Fibroblast of upper back skin (primary cell): ENCODE measurements at places on chromosomes 12 and 14.

DNA sequence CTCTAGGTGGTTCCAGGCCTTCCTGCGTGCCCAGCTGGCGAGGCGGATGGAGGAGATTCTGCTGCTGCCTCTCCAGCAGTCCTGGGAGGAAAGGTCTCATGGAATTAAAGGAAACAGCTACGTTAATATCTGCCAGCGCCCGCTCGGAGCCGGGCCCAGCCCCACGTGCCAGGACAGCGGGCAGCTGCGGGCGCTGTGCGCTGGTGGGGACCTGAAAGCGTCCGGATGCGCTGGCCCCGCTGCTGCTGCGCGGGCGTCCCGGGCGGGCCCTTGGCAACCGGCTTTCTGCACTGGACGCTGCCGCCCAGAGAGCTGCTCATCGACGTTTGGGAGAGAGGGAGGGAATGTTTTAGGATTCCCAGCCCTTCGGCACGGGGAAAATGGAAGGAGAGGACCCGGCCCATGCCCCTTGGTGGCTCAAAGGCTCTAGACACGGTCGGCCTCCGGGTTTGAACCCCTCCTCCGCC lies 8.6 kb upstream of the DYNC1H1 start:
- DNase-seq = no peak

DNA sequence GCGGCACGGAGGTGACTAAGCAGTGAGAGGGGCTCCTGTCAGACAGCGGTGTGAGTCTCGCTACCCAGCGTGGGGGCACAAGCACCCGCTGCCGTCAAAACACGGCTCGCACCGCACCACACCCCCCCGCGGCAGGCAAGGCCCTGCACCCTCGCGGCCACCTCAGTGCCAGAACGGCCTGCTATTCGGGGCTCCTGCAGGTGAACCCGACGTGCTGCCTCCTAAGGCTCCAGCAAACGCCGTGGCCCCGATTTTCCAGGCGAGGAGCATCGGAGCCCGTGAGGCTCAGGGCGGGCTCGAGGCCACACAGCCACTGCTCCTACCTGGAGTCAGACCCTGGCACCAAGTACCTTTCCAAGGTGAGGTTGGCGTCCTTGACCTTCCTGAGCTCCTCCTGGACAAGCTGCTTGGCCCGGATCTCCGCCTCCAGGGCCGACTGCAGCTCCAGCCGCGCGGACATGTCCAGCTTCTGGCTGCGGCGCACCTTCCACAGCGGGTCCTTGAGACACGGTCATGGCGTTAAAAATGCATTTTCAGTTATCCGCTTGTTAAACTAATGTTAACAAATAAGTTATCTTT lies 41.8 kb downstream of the AMN start:
- DNase-seq = no peak

GRCh38 chr12:53990311-53991076 lies 5.5 kb downstream of the HOXC10 start:
- no peak for DNase-seq

DNA sequence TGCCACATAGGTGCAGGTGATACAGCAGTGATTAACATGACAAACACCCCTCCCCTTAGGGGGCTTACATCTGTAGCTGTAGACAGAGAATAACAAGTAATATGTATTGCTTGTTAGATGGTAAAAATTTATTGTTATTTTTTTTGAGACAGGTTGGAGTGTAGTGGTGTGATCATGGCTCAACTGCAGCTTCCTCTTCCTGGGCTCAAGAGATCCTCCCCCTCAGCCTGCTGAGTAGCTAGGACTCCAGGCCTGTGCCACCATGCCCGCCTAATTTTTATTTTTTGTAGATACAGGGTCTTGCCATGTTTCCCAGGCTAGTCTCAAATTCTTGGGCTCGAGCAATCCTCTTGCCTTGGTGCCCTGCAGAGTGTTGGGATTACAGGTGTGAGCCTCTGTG lies 19.8 kb downstream of the DIP2B start:
- DNase-seq = no peak

GRCh38 chr14:31717294-31718085 lies 156.3 kb downstream of the NUBPL start:
- DNase-seq = no peak

- DNase-seq = no peak
Observed at GRCh38 chr14:37023875-37024565, 148.4 kb downstream of the SLC25A21 start.

- DNase-seq = peak; percentile 49
Observed at GRCh38 chr12:5377997-5378592, 53.8 kb upstream of the NTF3 start.

- no peak for DNase-seq
Observed at GRCh38 chr12:84308211-84308610, 604.4 kb downstream of the SLC6A15 start.

DNA sequence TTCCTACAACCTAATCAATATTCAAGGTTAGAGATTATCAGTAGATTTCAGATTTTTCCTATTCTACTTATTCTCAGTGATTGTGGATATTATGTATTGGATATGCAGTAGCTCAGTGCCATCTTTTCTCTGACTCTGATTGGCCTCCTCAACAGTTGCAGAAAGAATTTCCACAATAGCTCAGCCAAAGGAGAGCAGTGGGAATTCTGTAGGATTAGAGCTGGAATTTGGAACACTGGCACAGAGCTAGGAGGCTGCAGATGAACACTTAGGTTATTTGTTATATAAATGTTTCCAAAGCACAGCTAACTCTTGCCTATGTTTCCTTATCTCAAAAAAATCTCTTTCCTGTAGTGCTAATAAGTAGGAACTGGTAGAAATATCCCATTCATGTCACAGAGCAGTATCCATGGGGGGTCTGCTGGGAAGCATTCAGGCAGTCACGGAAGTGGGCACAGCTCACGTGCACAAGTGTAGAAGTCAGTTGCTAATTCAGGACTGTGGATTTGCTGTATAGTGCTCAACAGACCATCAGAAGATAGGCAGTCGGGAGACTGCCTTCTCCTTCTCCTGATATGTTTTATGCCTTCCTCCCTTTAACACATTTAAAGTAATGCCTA lies 116.2 kb upstream of the TMEM260 start:
- DNase-seq = no peak

GRCh38 chr12:43540470-43540869 lies 11.5 kb downstream of the ADAMTS20 start:
- DNase-seq = peak; percentile 61

DNA sequence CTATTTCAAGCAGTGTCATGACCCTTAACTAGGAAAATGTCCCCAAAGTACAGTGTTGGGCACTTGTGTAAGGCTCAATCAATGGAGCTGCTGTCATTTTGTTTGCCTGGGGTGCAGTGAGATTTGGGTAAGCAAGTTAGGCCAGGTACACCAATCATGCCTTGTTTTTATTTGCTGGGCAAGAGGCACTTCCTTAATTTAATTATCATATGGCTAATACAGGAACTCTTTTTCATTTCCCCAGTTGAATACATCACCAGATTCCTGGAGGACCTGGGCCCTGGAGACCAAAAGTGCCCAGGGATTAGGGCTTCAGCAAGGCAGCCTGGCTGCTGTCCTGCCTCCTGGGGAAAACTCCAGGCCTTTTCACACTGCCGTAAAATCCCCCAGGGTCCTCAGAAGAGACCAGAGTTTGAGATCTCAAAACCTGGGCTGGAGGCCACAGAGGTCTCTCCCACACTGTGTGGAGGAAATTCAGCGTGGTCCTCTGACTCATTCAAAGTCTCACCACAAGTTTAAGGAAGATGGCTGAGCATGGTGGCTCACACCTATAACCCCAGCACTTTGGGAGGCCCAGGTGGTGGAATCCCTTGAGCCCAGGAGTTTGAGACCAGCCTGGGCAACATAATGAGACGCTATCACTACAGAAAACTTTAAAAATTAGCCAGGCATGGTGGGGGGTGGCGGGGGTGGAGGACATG lies 28.4 kb upstream of the FOXN3 start:
- peak; percentile 25 for DNase-seq

- DNase-seq = no peak
Observed at GRCh38 chr14:100862277-100862676, 36.4 kb downstream of the MEG3 start.

DNA sequence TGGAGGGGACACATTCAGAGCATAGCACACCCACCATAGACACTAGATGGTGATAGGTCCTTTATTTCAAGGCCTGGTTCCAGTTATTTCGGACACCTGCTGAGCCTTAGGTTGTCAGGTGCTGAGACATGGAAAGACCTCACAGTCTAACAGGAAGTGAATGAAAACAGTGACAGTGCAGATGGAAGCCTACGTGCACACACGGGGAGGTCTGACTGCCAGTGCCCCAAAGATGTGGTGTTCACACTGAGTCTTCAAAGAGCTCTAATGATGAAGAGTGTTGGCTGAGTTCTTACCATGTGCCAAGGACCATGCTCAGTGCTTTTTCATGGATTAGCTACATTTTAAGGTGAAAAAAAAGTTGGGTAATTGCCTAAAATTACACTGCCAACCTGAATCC lies 46.6 kb downstream of the CKB start:
- DNase-seq = no peak

- DNase-seq = no peak
Observed at GRCh38 chr12:65906006-65906405, 81.7 kb downstream of the HMGA2 start.

GRCh38 chr14:105448706-105449111 lies 25.9 kb upstream of the CRIP2 start:
- peak; percentile 42 for DNase-seq

- no peak for DNase-seq
Observed at GRCh38 chr12:100229876-100230275, 29.3 kb downstream of the ACTR6 start.

DNA sequence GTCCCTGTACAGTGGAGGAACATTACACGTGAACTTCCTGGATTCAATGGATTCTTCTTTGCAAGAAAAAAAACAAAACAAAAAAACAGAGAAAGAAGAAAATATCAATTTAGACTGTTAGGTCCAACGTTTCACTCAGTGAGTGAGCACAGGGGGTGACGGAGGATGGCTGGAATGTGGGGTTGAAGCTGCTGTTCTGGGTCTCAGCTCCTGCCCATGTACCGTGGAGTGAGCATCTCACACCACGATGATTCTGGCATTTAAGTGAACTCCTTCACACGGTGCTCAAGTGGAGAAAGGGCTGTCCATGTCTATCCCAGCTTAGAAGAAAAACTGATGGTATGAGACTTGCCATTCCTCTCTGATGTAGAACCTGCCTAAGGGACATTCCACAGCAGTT lies 23.2 kb downstream of the CCND2 start:
- no peak for DNase-seq

- DNase-seq = no peak
Observed at GRCh38 chr12:53660041-53660440, 15.8 kb downstream of the ATP5MC2 start.

GRCh38 chr12:9149372-9149771 lies 33.7 kb upstream of the A2M start:
- no peak for DNase-seq

- DNase-seq = peak; percentile 62
Observed at GRCh38 chr14:54715811-54716210, 148.9 kb downstream of the SAMD4A start.

GRCh38 chr14:31194095-31194494 lies 13.5 kb downstream of the HECTD1 start:
- DNase-seq = no peak

- peak; percentile 61 for DNase-seq
Observed at GRCh38 chr12:75560167-75560566, 48.8 kb upstream of the KRR1 start.

- DNase-seq = peak; percentile 76
Observed at GRCh38 chr14:61076556-61076955, 95.5 kb downstream of the SLC38A6 start.
